ENCODE measurements at places on chromosomes 6 and 20.
A peak's percentile ranks its signal among the peaks of the same experiment; 100 is the strongest.

GRCh38 chr6:102813489-102814275 lies 1420.2 kb downstream of the GRIK2 start:
- DNase-seq = no peak

DNA sequence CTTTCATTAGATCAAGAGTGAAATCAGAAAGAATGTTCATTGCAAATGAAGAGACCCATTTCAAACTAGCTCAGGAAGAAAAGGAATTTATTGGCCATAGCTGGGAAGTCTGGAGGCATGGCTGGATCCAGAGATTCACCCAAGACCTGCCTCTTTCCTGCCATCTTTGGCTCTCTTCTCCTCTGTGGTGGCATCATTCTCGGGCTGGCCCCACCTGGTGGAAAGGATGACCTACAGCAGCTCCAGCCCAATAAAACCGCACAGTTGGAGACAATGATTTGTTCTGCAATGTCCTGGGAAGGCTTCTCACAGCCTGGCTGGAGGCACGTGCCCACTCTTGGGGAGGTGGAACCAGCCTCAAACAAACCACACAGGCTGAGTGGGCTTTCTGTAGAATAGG lies 18.1 kb upstream of the FERMT1 start:
- DNase-seq = no peak

- DNase-seq = no peak
Observed at GRCh38 chr6:126967296-126968005, 151.0 kb upstream of the RSPO3 start.

DNA sequence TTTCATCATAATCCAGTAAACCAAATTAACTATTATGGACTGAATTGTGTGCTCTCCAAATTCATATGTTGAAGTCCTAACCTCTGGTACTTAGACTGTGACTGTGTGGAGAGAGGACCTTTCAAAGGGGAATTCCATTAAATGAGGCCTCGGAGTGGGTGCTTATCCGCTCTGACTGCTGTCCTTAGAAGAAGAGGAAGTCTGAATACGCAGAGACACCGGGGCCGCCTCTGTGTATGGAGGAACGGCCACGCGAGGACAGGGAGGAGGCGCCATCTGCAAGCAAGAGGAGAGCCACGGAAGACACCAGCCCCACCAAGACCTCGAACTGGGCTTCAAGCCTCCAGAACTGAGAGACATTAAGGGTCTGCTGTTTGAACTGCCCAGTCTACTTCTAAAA lies 35.6 kb upstream of the RPS6KA2 start:
- no peak for DNase-seq

GRCh38 chr6:39218868-39219567 lies 10.3 kb downstream of the KCNK5 start:
- no peak for DNase-seq

GRCh38 chr20:30985386-30985785 lies 272.1 kb upstream of the DEFB115 start:
- DNase-seq = no peak

DNA sequence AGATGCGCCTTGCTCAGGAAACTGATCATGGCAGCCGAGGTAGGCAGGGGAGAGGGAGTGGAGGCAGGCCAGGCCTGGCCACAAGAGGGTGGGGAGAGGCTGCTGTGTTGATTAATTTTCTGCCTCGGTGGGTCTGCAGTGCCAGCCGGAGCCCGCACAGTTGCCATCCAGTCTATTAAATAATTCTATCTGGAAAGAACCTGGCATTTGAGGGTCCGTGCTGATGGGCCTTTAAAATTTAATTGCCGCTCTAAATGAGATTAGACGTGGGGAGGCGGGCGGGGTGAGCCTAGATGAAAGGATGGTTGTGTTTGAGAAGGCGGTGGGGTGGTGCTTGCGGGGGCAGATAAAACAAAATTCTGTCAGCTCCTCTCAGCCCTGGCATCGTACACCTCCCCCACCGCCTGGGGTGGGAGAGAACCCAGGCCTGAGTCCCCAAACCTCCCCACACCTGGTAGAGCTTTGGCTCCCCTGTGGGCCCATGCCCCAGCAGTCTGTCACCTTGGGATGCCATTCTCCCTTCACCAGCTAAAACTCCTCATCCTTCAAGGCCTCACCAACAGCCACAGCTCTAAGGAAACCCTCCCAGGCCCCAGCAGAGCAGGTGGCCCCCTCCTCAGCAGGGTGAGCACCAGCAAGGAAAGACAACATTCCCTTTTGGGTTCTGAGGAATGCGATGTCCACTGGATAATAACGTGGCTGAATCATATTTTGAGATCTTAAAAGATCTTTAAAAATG lies 167.3 kb downstream of the GRM4 start:
- DNase-seq = peak; percentile 24

GRCh38 chr6:132132422-132132821 lies 181.2 kb upstream of the CCN2 start:
- no peak for DNase-seq

DNA sequence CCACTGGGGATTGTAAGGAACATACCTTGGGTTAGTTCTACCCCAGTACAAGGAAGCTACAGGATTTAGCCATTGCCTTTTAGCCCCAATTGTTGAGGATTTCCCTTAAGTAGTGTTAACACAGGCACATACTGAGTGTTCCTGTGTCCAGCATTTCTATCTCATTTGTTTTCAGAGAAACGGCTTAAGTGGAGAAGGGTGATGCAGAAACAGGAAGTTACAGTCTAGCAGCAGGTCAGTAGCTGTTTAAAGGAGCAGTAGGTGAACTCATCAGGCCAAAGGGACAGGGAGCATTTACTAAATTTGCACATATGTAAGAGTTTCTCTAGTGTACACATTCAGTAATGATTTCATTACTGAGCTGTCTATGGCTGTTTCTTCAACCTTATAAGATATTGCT lies 644.2 kb upstream of the GJE1 start:
- DNase-seq = no peak

GRCh38 chr20:13131688-13132087 lies 89.4 kb upstream of the ISM1 start:
- DNase-seq = no peak

DNA sequence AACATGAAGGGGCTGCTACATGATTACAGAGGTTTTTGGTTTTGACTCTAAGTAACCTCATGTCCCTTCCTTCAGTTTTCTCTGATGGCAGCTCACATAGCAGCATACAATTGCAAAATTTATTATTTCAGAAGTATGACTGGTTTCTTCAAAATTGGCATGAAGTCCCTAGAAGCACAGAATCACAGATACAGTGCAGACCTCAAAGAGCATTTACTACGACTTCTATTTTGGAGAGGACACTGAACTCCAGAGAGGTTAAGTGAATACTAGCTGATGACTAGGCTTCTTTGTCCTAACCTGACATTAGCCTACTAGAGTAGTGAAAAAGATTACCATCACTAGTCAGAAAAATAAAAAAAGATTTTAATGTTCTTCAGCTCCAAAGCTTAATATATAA lies 664.3 kb downstream of the RFPL4B start:
- no peak for DNase-seq

DNA sequence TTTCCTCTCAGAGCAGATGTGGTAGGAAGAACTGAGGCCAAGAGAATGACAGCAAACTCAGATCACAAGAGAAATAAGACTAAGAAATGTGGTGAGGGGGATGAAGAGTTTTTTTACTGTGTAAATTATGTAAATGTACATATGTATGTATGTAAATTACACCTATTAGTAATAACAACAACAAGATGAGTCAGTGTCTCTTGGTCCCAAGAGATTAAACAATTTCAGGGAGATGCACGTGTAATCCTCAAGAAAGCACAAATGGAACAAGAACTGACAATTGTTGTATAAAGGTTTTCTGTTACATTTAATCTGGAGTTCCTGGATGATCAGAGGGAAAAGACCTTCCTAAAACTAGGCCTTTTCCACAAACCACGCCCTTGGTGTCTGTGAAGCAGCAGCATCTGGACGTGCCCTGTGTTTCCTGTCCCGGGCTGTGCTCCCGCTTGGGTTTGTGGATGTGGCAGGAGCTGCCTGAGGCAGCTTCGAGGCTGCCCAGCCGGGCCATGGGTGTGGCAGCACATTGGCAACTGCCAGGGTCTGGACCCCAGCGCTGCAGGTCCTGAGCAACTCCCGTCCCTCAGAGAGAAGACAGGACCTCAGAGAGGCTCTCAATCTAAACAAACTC lies 994 bp downstream of the CLDN20 start:
- DNase-seq = no peak

GRCh38 chr6:122567034-122567433 lies 43.2 kb upstream of the PKIB start:
- DNase-seq = no peak

DNA sequence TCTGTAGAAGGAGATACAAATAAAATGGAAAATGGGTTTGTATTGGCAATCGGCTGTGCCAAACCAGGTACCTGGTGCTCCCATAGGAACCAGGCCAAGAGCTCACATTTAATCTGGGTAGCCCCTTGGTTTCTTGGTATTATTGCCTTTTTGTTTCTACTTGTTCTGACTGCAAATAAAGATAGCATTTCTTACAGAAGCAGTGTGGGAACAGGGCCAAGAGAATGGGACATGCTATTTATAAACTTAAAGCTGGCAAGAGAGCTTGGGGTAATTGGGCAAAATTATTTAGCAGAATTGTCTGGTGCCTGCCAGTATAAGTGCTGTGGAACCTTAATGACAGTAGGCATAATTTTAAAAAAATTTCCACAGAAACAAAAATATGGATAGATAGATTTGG lies 113.5 kb upstream of the GLP1R start:
- no peak for DNase-seq

DNA sequence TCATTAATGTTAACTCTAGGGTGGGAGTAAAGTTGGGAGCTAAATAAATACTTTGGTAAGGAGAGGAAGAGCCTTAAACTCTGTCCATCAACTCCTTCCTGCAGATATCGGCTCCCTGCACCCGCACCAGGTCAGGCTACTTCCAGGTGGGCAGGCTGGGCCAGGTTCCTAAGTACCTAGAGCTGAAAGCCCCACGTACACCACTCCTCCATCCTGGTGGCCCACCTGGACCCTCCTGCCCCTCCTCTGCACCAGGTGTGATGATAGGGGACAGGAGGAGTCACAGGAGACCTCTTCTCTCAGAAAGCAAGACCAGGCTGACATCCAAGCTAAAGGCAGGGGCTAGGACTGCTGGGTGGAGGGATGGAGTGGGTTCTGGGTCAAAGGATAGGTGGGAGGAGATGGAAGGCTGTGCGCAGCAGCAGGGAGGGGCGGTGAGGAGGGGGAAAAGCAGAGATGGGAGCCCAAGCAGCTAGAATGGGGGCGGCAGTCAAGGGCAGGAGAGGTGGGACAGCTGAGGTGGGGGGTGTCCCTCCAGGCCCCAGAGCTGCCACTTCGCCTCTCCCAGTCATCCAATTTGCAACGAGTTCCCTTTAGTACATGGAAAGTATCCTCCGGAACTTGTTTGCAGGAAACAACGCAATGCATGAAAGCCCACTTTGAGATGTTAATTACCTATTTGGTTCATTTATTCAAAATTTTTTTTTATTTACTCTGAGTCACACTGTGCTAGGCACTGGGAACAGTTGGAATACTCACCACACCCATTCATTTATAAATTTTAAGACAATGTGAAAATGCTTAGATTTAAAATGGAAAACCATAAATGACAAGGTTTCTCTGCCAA lies 15.2 kb upstream of the TOX2 start:
- peak; percentile 42 for DNase-seq

DNA sequence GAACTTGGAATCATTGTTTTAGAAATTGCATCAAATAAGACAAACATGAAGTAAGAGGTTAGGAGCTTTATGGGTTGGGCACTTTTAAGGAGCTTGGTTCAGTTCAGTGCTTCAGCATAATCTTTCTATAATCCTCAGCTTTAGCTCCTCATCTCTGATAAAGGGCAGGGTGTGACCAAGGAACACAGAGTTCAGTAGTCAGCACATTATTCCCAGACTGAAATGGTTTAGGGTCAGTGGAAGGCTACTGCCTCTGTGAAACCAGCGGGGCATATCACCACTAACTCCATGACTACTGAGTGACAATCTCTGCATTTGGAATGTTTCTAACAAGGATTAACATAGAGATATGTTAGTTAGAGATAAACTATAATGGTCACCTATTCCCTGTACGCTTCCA lies 36.9 kb downstream of the CRYBG1 start:
- DNase-seq = no peak

- no peak for DNase-seq
Observed at GRCh38 chr6:21586740-21587178, 6.8 kb upstream of the SOX4 start.

- no peak for DNase-seq
Observed at GRCh38 chr6:109358204-109358603, 24.1 kb downstream of the CD164 start.

DNA sequence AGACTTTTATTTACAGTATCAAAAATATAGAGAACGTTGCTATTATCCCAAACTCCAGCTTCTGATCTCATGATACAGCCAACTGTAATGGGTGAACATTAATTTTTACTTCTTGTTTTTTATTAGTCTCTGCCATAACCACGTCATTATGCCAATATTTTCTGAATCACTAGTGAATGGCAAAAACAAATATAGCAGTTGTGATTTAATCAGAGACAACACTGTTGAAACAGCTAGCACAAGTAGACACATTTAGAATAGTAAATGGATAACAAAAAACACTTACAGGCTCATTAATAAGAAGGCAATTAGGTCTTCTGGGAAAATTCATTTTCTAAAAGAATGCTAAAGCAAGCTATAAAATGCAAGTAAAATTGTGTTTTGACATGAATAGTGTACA lies 8.1 kb downstream of the PTPRK start:
- DNase-seq = no peak

GRCh38 chr6:135004399-135004798 lies 50.2 kb downstream of the HBS1L start:
- no peak for DNase-seq

DNA sequence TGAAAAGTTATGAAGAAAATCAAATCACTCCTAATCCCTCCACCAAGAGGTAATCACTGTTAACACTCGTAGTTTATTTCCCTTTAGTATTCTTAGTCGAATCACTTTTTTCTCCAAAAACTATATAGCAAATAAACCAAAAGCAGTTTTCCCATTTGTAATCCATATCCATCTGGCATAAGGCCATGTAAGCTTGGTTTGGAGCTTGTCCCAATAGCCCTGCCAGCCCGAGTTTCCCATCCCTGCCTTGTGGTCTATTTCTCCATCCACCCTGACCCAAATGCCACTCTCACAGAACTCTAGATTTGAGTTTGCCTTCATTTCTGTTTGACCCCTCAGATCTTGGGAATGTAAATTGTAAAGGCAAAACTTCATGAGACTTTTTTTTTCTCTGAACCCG lies 71.8 kb upstream of the DSP start:
- no peak for DNase-seq

- DNase-seq = no peak
Observed at GRCh38 chr6:54697424-54697823, 149.1 kb upstream of the FAM83B start.

All from right forelimb (tissue), 1 donor.